ENCODE measurements at places on chromosomes 12 and 14. TPM values are rescaled to one million over a fixed set of nuclear protein-coding genes. Genes with fewer than 3 reads are reported as not detected.

- DNase-seq: no peak
These were observed 4.8 kb downstream of the IFFO1 start for GRCh38 chr12:6551063-6551461.

DNA sequence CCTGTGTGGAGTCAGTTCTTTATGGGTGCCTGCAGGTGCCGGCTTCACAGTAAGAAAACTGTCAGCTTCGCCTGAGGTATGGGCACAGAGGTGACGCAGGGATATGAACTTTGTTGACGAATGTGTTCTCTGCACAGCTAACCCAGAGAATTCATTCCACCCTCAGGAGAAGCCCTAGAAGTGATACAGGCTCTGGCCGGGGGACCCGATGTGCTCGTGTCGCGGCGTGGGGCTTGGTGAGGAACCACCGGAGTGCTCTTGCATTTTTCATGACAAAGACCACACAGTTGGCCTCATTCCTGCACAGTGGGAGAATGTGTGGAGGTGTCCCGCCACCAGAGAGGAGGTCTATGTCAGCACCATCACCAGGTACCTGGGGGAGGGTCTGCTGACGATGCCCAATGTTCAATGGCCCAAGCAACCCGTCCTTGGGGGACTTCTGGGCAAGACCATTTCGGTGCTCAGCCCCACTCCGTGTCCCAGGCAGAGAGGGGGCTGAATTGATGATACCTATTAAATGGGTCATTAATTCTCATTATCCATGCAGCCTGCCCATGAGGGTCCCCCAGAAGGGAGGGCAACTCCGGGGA is 147.5 kb upstream of the RTL1 start:
- no peak for DNase-seq

DNA sequence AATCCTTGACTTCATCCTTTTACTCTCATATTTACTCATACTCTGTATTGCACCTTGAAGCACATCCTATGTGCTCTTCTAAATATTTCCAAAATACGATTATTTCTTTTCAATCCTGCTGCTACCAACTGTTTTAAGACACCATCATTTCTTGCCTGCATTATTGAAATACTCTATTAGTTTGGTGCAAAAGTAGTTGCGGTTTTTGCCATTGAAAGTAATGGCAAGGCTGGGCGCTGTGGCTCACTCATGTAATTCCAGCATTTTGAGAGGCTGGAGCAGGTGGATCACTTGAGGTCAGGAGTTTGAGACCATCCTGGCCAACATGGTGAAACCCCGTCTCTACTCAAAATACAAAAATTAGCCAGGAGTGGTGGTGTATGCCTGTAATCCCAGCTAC is 412.5 kb downstream of the KCNH5 start:
- DNase-seq: no peak

DNA sequence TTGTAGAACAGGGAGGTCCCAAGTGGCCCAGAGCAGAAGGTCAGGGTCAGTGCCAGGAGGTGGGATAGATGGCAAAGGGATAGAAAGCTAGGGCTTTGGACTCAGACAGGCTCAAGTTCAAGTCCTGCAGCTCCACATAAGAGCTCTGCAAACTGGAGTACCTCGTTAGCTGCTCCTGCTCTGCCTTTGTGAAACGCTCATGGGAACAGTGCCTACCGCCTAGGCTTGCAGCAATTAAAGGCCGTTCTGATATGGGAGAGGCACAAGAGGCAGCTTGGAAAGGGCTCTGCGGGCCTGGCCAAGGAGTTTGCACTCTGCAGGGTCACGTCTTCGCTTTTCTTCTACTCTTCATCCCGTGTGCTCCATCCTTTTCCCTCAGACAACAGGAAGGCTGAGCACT is 54.1 kb downstream of the MAP1LC3B2 start:
- DNase-seq: no peak

- no peak for DNase-seq
These were observed 43.0 kb downstream of the EVL start for GRCh38 chr14:100108042-100108825.

DNA sequence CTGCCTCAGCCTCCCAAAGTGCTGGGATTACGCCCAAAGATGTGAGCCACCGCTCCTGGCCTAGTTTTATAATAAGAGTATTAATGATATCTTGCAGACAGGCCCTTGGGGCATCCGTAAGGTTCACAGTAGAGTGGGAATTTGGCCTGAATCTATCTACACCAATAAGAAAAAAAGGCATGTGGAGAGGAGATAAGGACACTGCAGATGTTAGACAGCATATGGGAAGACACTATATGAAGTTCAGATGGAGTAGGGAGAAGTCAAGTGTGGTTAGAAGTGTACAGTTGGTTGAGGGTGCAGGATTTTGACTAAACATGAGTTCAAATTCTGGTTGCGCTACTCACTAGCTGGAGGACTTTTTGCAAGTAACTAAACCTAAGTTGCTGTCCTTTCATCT is 8.5 kb upstream of the TTC8 start:
- DNase-seq: no peak

DNA sequence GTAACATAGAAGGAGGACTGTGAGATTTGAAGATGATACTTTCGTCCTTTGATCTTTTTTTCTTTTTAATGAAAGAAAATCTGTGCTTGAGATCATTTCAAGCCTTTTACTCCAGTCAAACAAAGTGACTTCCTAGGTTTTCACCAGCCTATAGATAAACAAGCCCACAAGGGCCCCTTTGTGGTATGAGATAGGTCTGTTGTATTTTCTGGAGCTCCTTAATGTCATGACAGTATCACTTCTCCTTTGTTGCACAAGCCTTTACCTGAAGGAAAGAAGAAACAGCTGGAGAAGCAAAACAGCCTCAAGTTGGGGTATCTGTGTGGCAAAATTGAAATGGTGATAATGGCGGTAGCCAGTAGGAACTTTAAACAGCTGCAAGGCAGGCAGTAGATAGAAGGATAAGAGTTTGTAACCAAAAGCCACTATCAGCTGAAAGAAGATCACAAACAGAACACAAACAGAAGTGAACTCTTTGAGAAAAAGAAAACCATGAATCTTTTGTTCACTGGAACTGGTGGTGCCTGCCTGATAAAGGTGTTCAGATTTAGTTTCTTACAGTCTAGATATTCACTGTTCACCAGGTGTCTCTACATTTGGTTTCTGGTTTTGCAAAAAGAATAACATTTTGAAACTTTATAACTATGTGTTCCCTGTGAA is 96.8 kb downstream of the LGR5 start:
- DNase-seq: no peak

DNA sequence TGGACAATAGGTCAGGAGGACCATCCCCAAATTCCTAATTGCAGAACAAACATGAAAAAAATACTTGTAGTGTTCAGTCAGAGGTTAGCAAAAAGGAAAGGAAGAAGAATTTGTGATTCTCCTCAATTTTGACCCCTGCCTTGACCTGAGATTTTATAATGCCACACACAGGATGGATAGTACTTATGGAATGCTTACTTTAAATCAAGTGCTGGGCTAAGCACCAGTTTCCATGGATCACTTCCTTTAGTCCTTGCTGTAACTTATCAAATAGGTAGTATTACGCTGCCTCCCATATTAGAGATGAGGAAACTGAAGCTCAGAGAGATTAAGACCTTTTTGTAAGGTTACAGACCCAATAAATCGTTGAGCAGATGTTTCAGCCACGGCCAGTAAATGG is 81.2 kb upstream of the OVCH1 start:
- no peak for DNase-seq

DNA sequence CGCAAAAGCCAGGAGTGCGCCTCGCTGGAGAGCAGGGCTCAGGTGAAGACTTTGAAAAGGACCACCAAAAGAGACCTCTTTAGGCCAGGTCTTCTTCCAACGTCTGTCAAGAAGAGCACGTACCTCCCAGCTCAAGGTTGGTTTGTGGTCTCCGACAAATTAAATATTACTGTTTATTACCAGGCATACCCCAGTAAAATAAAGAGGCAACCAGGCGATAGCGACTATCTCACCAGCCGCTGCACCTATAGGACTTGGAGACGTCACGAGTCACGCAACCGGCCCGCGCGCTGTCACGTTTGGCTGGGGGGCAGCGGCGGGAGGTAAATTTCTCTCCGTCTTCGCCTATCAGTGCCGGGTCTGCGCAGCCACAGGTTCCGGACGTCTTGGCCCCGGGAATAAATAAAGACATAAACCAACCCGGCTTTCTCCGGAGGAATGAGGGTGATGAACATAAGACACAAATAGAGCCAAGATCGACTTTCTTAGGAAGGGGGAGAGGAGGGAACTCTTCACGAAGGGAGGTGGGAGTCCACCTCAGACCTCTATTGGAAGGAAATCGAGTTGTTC is 2.0 kb upstream of the TBX5 start:
- no peak for DNase-seq

DNA sequence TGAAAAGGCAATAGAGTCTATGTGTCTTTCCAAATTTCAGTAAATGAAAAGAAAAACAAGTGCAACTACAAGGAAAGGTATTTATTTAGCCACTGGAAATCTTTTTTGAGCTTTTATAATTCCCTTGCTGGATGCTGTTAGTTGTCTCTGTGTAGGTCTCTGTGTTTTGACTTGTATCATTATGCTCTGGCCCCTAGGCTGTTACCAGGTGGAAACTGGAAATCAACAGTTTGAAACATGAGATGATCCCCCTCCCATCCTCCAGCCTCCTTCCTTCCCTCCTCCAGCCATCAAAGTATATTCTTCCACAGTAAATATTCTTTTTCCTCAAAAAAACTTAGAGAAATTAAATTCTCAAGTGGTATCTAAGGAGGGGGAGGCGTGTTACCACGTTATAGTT is 934 bp upstream of the DCN start:
- DNase-seq: no peak

GRCh38 chr12:61694214-61694613 is 566.0 kb upstream of the USP15 start:
- DNase-seq: no peak

DNA sequence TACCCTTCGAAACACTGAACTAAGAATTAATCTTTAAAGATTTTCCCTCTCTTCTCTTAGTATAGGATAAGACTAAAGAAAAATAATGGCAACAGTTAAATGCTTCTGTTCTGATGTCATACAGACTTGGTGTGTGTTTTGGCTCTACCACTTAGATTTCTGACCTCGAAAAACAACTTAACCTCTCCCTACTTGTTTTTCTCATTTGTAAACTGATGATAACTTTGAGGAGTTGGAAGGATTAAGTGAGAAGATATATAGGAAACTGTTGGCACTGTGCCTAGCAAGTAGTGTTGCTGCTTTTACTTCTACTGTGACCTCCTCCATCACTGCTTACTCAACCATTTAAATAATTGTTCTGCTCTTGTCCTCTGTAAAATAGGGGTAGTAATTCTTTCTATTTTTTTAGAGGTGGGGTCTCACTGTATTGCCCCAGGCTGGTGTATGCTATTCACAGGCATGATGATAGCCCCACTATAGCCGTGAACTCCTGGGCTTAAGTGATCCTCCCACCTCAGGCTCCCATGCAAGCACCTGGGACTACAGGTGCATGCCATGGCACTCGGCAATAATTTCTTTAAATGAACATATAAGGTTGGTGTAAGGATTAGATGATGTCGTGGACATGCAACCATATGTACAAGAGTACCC is 22.4 kb downstream of the PALS1 start:
- no peak for DNase-seq

- DNase-seq: no peak
These were observed 5.3 kb downstream of the BHLHE41 start for GRCh38 chr12:26119391-26119989.

- DNase-seq: no peak
These were observed 5.9 kb upstream of the NEDD1 start for GRCh38 chr12:96901175-96901574.

- peak; percentile 6 for DNase-seq
These were observed 69.9 kb downstream of the PAH start for GRCh38 chr12:102847131-102847530.

- DNase-seq: peak; percentile 44
These were observed 8.9 kb downstream of the ANG start for GRCh38 chr14:20697273-20698017.

DNA sequence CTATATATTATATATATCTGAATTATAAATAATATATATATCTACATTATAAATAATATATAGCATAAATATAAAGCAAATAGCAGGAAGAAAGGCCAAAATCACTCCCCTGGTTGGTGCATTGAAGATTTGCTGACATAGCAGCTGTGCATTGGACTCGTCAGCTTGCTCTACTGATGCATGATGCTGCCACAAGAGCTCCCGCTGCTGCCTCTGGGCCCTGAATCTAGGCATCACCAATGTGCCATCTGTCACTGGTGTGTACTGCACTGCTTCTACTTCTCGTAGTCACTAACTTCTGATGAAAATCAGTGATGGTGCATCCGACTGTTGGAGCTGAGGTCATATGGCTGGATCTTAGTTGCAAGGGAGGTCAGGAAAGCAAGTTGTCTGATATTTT is 205.0 kb downstream of the ADAMTS20 start:
- DNase-seq: no peak

DNA sequence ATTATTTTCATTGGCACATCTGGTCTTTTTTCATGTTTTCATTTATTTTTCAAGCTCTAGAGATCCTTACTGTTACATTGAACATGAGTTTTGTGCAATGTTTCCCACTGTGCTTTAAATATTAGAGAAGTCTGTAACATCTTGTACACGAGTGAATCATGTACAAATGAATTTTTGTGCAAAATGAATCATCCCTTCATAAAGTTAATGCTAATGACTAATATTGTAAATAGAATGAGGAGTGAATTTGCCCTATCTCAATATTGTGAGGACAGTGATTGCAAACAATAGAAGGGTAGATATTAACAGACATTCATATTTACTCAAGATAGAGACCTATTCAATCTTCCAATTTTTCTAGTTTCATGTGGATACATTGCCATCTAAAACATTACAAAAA is 463.3 kb upstream of the FOXG1 start:
- DNase-seq: peak; percentile 62

GRCh38 chr12:115898670-115899069 is 378.8 kb downstream of the MED13L start:
- no peak for DNase-seq

- no peak for DNase-seq
These were observed 173.0 kb upstream of the E2F7 start for GRCh38 chr12:77238335-77238734.

DNA sequence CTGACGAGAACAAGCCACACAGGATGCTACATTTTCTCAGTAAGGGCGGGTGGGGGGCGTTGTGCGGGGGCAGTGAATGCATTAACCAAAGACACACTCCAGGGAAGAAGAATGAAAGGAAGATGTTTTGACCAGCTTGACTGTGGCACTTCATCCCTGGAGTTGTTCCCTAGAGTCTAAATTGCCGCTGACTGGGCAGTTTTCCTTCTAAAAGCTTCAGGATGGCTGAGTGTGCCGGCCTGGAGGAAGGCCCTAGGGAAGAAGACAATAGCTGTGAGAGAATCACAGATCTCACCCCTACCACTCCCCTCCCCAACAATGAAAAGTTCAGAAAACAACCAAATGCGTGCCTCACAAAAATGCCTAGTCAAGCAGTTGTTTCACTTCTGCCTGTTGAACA is 67.2 kb downstream of the NKX2-1 start:
- DNase-seq: no peak

OR4E2 gene
- total RNA-seq: not detected

TAS2R8 gene
- not detected for total RNA-seq

TRPV4 gene
- 0.82 TPM for total RNA-seq

C12orf54 gene
- total RNA-seq: 5.7 TPM

NFE2 gene
- 0.14 TPM for total RNA-seq

ZC2HC1C gene
- 1.5 TPM for total RNA-seq

VPS37B gene
- 49.3 TPM for total RNA-seq

NKX2-1 gene
- not detected for total RNA-seq

KCNA5 gene
- total RNA-seq: not detected

FBXW8 gene
- total RNA-seq: 6.6 TPM

CACNA1C gene
- not detected for total RNA-seq

BEGAIN gene
- 0.48 TPM for total RNA-seq

PIWIL1 gene
- total RNA-seq: 0.04 TPM

GARIN6 gene
- not detected for total RNA-seq

EID3 gene
- 2.1 TPM for total RNA-seq

NUAK1 gene
- 55.4 TPM for total RNA-seq

KRT71 gene
- total RNA-seq: not detected
